ENCODE measurements at places on chromosomes 4 and X. TPM values are rescaled to one million over a fixed set of nuclear protein-coding genes. Genes with fewer than 3 reads are reported as not detected.

SPIN3 gene
- 3.9 TPM for total RNA-seq

PHEX gene
- total RNA-seq, result 0.30 TPM

SMIM31 gene
- total RNA-seq, result not detected

DCLK2 gene
- 29.7 TPM for total RNA-seq

PPP3CA gene
- total RNA-seq, result 26.1 TPM

GAGE2A gene
- total RNA-seq, result not detected

ADH1A gene
- total RNA-seq, result not detected

- DNase-seq, result no peak
Observed at GRCh38 chr4:173345648-173346047, 11.5 kb upstream of the HMGB2 start.

DNA sequence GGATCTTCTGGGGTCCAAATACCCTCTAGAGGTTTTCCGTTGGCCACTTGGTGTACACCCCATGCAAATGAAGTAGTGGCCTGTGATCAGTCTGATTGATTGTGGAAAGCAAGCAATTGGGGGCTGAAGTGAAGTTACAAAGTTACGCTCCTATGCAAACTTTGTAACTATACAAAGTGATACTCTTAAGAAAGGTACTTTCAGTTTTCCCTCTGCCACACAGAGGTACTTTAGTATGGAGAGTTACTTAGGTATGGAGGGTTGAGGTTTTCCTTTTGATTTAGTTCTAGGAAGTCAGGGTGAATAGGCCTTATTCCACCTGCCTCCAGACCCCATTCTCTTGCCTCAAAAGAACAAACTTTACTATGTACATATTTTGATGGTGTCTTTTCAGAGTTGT is 28.7 kb downstream of the STAG2 start:
- no peak for DNase-seq

GRCh38 chrX:135191838-135192237 is 20.6 kb upstream of the CT55 start:
- no peak for DNase-seq

- DNase-seq, result no peak
Observed at GRCh38 chr4:17066236-17066635, 167.8 kb upstream of the LDB2 start.

DNA sequence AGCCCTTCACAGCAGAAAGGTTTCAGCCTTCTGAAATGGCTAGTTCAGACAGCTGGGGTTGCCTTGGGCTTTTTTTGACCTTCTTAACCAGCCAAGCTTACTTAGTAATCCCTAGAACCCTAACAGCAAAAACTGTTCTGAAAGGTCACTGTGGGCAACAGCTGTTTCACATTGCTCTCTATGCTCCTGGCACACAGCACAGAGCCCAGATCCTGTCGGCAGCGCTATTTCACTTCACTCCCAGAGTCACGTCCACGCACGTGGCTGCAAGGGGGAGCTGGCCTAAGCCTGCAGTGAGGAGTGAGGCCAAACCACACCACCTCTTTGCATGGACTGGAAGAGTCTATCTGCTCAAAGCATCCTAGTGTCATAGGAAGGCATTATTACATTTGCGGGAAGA is 32.0 kb upstream of the STS start:
- no peak for DNase-seq

DNA sequence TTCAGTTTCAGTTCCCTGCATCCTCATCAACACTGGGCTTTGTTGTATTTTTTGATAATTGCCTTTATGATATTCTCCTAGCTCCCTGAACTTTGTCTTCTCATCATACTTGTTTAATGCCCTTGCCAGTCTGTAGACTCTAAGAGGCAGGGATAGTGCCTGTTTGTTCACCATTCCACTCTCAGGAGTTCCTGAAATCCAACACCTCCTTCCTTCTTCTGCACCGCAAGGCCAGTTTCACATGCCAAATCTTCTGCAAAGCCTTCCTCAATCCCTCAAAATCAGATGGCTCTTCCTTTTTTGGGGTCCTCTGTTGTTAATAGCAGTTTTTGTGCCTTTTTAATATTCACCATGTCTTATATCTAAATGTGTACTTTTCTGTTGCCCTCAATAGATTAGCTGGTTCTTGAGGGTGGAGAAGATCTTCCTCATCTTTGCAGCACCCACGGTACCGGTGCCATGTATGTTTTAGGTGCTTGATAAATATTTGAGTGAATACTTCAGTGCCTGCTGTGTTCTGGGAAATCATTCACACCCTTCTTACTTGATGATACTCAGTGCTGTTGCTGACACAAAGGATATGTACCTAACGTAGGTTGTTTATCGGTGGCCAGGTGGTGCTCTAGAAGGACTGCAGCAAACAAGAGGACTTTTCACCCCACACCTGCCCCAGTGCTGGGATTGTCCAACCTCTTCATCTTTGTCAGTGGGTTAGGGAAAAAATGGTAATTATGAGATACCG is 85.3 kb upstream of the LIMCH1 start:
- no peak for DNase-seq

- DNase-seq, result no peak
Observed at GRCh38 chr4:152448038-152448707, 87.7 kb downstream of the FBXW7 start.

DNA sequence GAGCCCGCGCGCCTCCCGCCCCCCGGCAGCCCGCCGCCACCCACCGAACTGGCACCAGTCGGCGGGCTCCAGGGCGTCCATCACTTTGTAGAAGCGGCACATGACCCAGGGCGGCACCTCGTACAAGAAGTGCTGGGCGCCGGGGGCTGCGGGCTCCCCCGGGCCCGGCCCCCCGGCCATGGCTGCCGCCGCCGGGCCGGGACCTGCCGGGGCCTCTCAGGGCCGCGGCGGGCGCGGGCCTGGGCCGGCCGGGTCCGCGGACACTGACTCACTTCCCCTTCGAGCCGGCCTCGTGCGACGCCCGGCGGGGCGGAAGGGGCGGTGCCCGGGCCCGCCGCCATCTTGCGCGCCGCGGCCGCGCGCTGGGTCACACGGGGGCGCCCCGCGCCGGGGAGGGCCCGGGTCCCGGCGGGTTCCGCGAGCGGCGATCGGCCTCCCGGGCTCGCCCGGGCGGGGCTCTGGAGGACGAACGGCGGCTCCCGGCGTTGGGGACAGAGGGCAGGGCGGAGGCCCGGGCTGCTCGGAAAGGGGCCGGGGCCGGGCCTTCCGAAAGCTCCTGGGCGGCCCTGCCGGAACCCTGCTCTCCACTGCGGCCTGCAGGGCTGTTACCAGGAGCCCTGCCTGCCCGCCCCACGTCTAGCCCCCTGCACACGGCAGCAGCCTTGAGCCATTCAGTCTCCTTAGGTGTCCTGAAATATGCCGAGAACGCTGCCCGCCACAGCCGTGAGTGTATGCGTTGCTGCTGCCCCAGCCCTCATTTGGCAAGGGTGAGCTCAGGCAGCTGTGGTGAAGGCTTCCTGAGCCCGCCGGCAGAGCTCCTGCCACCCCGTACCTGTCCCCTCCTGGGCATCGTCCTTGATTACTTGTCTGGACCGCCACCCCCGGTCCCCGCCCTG is at the start of gene IRAK1:
Gene IRAK1 (minus strand): TSS at position 270 of the 896 bp plus-strand sequence. CDS start 90 bp downstream, at position 180.
- DNase-seq, result peak; percentile 55

GRCh38 chrX:5113128-5113527 is 1115.5 kb downstream of the NLGN4X start:
- no peak for DNase-seq

- no peak for DNase-seq
Observed at GRCh38 chrX:78573630-78574029, 85.5 kb downstream of the RTL3 start.

DNA sequence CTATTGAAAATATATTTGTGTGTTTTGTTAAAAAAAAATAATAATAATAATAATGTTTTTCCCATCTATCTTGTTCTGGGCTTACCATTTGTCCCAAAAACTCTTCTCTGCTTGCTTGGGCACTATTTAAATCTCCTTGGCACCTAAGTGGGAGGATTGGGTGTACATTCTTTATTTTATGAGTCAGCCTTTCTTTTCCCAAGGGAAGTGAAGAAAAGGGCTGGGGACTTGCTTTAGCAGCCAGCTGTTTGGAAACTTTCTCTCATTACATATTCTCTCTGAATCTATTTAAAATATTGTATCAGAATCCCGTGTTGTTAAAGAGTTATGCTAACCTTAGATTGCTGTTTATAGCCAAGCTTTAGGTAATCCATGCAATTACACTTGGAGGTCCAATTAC is 2332.4 kb downstream of the ARAP2 start:
- DNase-seq, result no peak

- DNase-seq, result no peak
Observed at GRCh38 chrX:43986083-43986482, 12.9 kb upstream of the NDP start.

DNA sequence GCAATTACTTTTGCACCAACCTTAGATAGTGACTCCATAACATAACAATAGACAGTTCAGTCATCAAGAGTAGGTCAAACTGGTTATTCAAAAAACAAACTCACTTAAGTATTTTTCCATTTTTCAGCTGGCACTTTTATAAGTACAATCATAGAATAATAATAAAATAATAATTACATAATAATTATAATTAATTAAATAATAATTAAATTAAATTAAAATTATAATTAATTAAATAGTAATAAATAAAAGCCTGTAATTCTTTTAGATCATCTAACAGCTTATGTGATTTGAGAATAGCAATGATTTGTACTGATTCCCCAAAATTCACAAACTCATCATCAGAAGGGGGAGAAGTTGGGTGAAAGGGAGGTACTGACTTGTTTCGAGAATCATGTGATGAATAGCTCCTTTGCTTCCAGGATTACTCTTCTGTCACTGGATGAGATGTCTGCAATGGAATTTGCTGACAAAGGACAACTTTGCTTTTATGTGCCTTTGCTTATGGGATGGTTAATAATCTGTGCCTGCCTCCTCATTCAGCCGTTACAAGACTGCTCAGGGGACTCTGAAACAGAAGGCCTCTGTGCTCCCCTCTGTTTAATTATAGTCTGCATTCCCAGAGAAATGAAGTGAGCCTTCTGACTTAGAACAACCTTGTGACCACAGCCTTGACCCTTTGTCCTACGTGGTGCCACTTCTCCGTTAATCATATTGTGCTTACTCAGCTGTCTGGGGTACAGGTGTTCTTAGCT is 104.8 kb upstream of the ENPEP start:
- peak; percentile 95 for DNase-seq

DNA sequence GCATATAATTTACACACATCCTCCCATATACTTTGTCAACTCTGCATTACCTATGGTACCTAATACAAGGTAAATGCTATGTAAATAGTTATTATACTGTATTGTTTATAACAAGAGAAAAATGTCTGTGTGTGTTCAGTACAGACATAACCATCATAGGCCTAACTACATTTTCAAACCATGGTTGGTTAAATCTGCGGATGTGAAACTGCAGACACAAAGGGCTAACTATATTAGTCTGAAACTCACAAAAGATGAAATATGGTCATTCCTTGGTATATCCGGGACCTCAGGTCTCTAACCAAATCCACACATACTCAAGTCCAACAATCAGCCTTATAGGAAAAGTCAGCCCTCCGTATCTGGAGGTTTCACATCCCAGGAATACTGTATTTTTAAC is 13.5 kb downstream of the MAPK10 start:
- no peak for DNase-seq

- DNase-seq, result no peak
Observed at GRCh38 chr4:15410750-15411149, 17.1 kb upstream of the C1QTNF7 start.

- peak; percentile 49 for DNase-seq
Observed at GRCh38 chrX:38052096-38052495, 45.7 kb downstream of the SYTL5 start.

GRCh38 chrX:482192-482701 is 95.5 kb upstream of the PPP2R3B start:
- DNase-seq, result no peak
